ENCODE measurements at places on chromosomes 4 and X.

DNA sequence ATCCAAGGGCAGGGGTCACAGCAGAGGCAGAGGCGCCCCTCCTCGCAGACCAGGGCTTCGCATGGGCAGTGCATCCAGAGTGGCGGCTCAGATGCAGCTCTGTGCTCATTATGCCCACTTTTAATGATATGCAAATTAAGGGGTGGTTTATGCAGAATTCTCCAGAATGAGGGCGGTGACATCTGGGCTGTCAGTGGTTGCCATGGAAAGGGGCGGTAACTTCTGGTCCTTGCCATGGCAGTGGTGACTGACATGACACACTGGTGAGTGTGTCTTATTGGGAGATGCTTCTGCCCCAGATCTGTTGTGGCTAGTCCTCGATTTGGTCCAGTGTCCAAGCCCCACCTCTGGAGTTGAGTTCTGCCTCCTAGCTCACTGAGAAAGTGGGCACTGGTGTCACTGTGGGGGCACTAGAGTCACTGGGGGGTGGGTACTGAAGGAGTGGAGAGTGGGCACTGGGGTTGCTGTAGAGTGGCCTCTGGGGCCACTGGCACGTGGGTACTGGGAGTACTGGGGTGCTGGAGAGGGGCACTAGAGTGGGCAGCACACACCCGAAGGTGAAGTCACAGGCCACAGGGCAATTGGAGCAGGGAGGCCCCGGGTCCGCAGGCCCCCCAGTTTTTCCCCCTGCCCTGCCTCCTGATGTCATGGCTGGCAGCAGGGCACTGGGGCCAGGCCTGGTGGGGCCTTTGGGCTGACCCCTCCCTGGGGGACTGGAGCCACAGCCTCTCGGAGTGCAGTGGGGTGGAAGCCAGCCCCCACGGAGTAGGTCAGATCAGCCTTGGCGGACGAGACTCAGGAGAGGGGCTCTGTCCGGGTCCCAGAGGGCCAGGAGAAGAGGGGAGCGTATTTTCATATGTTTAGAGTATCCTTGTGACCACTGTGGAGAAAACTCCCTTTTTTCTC lies 98.6 kb upstream of the NKX1-1 start:
- no peak for DNase-seq

GRCh38 chr4:2095236-2096072 lies 36.3 kb downstream of the NAT8L start:
- no peak for DNase-seq

DNA sequence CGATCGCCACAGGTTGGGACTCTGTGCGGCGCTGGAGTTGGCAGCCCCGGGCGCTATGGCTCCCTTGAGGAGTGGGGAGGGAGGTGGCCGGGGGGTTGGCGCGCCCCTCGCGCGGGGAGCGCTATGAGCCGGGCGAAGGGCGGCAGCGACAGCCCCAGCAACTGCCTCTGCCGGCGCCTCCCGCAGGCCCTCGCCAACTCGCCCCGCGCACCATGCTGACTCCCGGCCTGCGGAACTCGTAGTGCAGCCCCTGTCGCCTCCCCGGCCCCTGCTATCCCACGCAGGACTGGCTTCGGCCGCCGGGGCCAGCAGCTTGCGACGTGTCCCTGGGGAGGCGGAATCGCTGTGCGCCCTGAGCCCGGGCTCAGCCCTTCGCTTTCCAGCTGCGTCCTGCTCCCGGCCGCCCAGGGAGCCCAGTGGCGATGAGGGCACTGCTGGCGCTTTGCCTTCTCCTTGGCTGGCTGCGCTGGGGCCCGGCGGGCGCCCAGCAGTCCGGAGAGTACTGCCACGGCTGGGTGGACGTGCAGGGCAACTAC lies 415 bp downstream of the SHISA3 start:
- no peak for DNase-seq

- no peak for DNase-seq
Observed at GRCh38 chr4:112513971-112514646, 1.9 kb downstream of the NEUROG2 start.

DNA sequence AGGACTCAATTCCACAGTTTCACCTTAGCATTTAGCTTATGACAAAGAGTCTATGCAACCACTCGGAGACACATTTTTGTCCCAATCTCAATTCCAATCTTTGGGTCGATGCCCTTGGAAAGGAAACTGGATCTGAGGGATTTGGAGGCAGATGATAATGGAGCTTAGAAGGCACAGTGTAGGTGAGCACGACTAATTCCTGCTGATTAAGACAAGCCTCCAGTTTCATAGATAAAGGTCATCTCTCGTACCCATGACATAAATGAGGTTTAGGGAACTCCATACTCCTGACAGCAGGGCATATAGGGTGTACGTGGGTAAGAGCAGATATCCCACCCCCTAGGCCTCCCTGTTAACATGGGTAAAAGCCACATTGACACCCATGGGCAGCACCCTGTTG lies 24.4 kb upstream of the ZNF718 start:
- no peak for DNase-seq
